ENCODE measurements at places on chromosomes 1 and 21.

GRCh38 chr1:51341876-51342496 lies 11.6 kb upstream of the TTC39A start:
- no peak for DNase-seq

- DNase-seq = no peak
Measured at GRCh38 chr1:205965036-205965884, 22.0 kb upstream of the SLC26A9 start.

GRCh38 chr1:208270651-208271141 lies 26.5 kb upstream of the PLXNA2 start:
- no peak for DNase-seq

DNA sequence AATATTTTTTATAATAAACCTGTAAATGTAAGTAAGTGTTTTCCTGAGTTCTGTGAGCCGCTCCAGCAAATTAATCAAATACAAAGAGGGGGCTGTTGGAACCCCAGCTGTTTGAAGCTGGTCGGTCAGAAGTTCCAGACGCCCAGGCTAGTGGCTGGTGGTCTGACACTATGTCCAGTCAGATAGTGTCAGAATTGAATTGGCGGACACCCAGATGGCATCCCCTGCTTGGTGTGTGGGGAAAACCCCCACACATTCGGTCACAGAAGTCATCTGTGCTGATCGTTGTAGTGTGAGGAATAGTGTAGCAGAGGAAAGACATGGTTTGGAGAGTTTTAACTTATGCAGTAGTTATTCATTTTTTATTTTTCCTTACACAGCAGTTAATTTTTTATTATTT lies 32.4 kb downstream of the TBCE start:
- DNase-seq = no peak

DNA sequence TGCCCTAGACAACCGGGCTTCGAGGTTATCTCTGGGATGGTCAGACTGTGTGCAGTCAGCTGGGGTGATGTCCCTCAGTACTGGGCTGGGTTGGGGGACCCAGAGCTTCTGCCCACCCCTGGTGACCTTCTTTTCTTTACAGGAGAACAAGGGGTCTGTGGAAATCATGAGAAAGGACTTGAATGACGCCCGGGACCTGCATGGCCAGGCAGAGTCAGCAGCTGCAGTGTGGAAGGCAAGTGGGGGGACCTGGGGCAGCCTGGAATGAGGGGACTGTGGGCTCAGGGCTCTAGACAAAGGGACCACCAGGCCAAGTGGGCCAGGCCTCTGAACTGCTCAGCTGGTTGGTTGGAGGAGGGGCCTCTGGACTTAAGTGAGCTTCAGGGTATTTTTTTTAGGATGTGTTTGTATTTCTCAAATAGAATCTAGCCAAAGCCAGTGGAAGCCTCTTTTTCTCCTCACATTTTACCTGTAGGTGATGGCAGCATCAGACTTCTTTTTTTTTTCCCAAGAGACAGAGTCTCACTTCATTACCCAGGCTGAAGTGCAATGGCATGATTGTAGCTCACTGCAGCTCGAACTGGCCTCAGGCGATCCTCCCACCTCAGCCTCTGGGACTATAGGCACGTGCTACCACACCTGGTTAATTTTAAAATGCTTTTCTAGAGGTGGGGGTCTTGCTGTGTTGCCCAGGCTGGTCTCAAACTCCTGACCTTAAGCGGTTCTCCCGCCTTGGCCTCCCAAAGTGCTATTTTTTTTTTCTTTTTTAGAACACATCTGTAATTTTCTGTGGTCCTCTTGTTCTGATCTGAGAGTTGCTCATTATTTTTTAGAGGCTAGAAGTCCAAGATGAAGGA lies 1.9 kb downstream of the RNF187 start:
- no peak for DNase-seq

- DNase-seq = no peak
Measured at GRCh38 chr1:22662318-22662717, 9.3 kb downstream of the C1QB start.

- no peak for DNase-seq
Measured at GRCh38 chr1:45394342-45394741, 54.1 kb upstream of the MUTYH start.

- no peak for DNase-seq
Measured at GRCh38 chr1:215282557-215282956, 200.0 kb downstream of the KCNK2 start.

- no peak for DNase-seq
Measured at GRCh38 chr1:172470149-172470548, 26.3 kb upstream of the PIGC start.

DNA sequence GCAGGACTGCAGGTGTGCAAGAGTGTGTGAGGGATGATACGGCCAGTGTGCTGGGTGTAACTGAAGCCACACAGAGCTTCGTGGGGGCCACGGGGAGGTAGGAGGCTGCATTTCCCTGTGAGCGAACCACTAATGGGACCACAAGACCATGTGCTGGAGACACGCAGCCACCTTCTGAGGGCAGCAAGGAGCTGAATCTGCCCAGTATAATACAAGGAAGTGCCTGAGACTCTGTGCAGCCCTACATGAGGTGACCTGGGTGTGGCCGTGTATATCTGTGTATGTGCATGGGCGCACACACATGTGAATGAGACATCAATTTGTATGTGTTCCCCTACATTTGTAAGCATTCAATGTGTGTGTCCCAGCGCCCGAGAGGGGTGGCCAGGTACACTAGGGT lies 50.8 kb downstream of the CHD5 start:
- DNase-seq = no peak

DNA sequence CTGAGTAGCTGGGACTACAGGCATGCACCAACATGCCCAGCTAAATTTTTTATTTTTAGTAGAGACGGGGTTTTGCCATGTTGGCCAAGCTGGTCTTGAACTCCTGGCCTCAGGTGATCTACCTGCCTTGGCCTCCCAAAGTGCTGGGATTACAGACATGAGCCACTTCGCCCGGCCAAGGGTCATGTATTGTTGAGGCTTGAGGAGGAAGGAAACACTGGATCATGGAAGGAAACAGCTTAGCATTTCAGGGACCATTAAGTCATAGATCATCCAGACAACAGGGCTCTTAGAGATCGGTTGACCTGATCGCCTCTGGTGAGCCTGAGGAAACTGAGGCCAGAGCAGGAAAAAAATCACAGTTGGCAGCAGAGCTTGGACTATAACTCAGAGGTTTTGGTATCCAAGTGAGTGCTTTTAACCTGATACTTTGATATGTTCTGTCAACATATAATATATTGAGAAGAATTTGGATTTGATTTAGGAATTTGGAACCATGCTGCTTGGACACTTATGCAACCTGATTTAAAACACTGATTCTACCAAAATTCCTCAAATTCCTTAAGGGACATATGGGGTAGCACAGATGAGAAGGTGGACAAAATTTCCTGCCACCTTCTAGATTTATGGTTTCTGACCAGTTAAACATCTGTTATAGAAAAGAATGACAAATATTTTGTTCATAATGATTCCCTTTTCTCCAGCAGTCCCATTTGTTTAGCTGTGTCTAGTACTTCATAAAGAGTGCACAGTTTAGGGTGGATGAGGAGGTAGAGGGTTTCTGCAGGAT lies 13.1 kb upstream of the BMP8A start:
- no peak for DNase-seq

- no peak for DNase-seq
Measured at GRCh38 chr1:209929751-209930150, 8.3 kb upstream of the SYT14 start.

DNA sequence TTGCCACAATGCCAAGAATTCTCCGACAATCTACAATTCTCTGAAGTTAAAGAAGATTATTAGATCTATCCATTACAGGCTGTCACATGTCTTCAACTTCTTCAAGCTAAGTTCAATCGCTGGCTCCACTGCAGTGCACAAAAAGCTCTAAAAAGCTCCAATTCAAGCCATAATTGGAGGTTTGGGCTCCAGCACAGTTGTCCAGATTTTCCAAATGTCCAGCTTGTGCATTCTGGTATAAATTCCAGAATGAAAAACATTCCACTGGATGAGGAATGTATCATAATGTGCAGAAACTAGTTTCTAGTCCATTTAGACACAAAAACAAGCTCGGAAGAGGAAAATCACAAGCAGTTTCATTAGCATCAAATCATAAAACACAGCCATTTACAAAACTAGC lies 138.6 kb downstream of the NRIP1 start:
- no peak for DNase-seq

- no peak for DNase-seq
Measured at GRCh38 chr1:152959273-152959672, 11.2 kb upstream of the SPRR4 start.

DNA sequence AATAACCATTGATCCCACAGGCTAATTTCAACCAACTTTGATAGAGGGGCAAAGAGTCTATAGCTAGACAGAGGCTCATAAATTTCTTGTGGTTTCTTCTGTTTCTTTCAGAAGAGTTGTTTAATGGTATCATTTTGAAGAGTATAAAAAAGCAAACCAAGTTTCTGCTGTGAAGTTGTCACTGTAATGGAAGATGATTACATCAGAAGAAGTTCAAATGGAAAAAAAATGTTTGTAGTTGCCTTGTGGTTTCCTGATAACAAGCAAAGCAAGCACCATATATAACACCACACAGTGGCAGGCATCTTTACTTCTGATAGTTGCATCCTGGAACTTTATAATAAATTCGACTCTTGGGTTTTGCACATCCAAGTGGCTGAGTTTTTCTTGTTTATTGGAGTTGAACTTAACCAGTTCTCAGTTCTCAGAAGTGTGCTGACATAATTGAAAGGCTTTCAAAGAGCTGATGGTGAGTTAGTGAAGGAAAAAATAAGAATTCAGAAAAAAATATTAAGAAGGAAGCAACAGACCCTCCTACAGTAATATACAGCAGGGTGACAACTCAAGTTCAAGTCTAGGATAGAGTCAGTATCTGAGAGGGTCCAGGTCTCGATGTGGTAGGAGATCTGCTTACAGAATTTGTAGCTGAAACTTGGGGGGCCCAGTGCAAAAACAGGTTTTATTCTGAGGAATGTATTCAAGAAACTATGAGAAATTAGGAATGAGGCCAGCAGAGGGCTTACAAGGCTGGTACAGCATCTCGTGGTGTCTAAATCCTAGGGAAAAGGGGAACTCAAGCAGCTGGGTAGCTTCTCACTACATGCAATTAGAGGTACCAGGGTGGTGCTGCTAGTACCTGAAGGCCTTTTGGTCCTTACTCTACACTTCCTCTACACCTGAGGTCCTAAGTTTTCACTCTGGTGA lies 123.5 kb downstream of the CRB1 start:
- DNase-seq = no peak

DNA sequence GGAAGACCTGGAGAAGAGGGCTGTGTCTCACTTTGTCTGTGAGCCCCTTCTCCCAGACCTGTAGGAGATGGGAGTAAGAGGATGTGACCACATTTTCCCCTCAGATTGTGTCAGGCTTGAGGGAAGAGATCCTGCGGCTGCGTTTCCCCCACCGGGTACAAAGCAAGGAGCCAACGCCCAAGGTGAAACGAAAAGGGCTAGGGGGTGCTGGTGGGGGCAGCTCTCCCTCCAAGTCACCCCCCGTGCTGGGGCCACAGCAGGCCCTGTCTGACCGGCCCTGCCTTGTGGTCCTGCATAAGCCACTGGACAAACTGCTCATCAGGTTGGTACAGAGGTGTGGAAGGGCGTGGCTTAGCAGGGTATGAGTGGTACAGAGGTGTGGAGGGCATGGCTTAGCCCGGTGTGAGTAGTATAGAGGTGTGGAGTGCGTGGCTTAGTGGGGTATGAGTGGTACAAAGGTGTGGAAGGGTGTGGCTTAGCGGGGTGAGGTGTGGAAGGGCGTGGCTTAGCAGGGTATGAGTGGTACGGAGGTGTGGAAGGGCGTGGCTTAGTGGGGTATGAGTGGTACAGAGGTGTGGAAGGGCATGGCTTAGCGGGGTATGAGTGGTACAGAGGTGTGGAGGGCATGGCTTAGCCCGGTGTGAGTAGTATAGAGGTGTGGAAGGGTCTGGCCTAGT lies 30.6 kb downstream of the HYI start:
- no peak for DNase-seq

- no peak for DNase-seq
Measured at GRCh38 chr21:16081304-16081703, 351.5 kb downstream of the USP25 start.

- no peak for DNase-seq
Measured at GRCh38 chr1:36872858-36873257, 161.5 kb downstream of the GRIK3 start.

DNA sequence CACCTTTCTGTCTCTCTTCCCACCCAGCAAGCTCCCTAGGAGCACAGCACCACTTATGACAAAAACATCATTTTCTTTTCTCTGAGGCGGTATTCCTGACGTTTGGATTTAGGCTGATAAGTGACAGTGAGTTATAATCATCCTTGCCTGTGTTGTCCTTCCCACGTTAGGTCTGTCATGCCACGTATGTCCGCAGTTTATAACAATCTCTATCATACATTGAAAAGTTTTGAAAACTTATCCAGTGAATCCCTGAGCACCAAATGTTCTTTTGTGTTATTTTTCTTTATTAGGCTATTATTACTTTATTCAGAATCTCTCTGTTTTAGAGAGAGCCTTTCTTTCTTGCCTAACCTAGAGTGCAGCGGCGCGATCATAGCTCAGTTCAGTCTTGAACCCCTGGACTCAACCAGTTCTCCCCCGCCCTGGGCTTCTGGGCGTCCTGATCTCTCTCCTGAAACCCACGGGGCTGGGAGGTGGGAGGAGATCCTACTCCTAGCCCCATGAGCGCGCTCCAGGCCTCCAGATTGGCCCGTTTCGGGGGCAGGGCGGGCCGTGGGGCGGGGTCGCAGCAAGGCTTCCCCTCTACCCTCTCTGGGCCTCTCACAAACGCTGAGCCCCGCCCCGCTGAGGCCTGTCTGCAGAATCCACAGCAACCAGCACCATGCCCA lies at the start of gene GSTM2:
TSS of gene GSTM2 (plus strand) at position 606 of the 671 bp plus-strand sequence. CDS start at position 665, 59 bp downstream.
- DNase-seq = peak; percentile 64

- no peak for DNase-seq
Measured at GRCh38 chr1:238476841-238477240, 586.1 kb upstream of the ZP4 start.

DNA sequence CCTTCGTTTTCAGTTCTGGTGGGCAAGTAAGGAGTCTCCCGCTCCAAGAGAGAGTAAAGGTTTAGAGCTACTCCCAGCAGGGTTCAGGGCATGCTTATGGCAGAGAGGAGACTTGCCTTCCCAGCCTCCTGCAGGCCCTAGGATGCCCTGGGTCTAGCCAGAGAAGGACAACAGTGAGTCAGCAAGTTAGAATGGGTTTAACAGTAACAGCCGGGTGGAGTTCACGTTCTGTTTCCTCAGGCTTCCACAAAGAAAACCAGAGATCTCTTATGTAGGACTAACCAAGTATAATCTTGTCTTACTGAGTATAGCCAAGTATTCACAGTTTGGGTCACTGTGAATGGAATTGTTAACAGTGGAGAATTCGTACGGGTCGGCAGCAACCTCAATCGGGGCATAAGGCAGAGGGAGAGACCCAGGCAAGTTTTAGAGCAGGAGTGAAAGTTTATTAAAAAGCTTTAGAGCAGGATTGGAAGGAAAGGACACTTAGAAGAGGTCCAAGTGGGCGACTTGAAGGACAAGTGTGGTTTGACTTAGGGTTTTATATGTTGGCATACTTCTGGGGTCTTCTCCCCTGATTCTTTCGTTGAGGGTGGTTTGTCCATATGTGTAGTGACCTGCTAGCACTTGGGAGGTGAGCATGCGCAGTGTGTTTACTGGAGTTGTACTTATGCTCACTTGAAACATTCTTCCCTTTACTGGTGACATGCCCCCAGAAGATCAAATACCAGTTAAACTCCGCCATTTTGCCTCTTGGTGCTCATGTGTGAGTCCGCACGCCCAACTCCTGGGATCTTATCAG lies 4.5 kb downstream of the OVAAL start:
- DNase-seq = no peak
